Activated CD4-positive, alpha-beta T cell treated with anti-CD3 and anti-CD28 coated beads for 36 hours (primary cell): ENCODE measurements at places on chromosomes 1 and 21. TPM values are rescaled to one million over a fixed set of nuclear protein-coding genes. Genes with fewer than 3 reads are reported as not detected.
A peak's percentile ranks its signal among the peaks of the same experiment; 100 is the strongest.

GRCh38 chr21:19986396-19986795 is 1011.8 kb upstream of the NCAM2 start:
- no peak overlapping the region for H3K27ac ChIP-seq
- H3K4me1 ChIP-seq = no peaks in the 10 kb centered on the region
- DNase-seq = no peak
- no peak overlapping the region for H3K4me3 ChIP-seq
- H3K27me3 ChIP-seq = no peaks in the 10 kb centered on the region
- no peaks in the 10 kb centered on the region for H3K36me3 ChIP-seq

The SYTL1 gene
- 21.4 TPM for total RNA-seq

The DRAXIN gene
- total RNA-seq = 0.02 TPM

GRCh38 chr1:183180634-183181056 is 5.4 kb upstream of the LAMC2 start:
- H3K27ac ChIP-seq = peak overlapping the region; percentile 67
- H3K27me3 ChIP-seq = peaks cover 7% of the 10 kb centered on the region
- H3K4me1 ChIP-seq = peaks cover 11% of the 10 kb centered on the region
- peak; percentile 68 for DNase-seq
- H3K4me3 ChIP-seq = no peak overlapping the region
- no peaks in the 10 kb centered on the region for H3K36me3 ChIP-seq

The PLPPR4 gene
- total RNA-seq = not detected

- no peaks in the 10 kb centered on the region for H3K4me1 ChIP-seq
- DNase-seq = no peak
- H3K4me3 ChIP-seq = no peak overlapping the region
- no peaks in the 10 kb centered on the region for H3K27me3 ChIP-seq
These were observed 138.4 kb downstream of the RHOU start for GRCh38 chr1:228873709-228874108.

GRCh38 chr1:181676269-181676668 is 193.0 kb downstream of the CACNA1E start:
- DNase-seq = peak; percentile 30
- peaks cover 32% of the 10 kb centered on the region for H3K27me3 ChIP-seq
- no peak overlapping the region for H3K4me3 ChIP-seq

DNA sequence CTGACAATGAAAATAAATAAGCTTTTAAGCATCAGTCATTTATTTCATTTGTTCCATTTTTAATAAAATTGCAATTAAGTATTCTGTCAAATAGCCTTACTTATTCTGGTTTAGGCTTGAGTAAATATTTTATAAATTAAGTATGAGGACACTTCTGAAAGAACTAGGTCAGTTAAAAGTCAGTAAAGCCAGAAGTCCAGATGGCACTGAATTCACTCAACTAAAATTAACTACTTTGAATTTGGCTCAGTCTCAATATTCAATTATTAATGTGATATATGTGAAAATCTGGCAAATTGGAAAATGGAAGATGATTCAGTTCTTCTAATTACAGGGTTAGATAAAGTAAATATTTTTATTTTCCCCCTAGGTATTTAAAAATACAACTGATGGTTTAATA is 174.2 kb downstream of the BRINP3 start:
- H3K27me3 ChIP-seq = no peaks in the 10 kb centered on the region
- H3K27ac ChIP-seq = no peak overlapping the region
- no peak overlapping the region for H3K4me3 ChIP-seq
- H3K36me3 ChIP-seq = no peaks in the 10 kb centered on the region
- no peak for DNase-seq

DNA sequence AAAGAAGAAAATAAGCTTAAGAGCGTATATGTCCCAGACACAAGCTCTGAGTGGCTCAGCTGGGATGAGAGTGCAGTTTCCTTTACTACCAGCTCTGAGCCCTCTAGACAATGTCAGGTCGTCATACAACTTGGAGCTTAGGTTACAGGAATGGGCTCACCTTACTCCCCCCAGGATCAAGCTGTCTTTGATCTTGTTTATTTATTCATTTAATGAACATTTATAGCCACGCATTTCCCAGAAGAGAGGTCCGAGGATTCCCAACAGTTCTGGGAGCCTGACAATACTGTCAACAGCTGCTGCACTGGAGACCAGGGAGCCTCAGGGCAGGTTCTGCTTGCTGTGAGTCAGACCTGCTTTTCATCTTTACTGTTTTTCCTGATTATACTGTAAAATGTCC is 378.9 kb downstream of the PLPP3 start:
- no peak overlapping the region for H3K27ac ChIP-seq
- no peaks in the 10 kb centered on the region for H3K27me3 ChIP-seq
- no peak for DNase-seq
- H3K4me1 ChIP-seq = no peaks in the 10 kb centered on the region

GRCh38 chr1:52032785-52033131 is 852 bp downstream of the KTI12 start:
- H3K36me3 ChIP-seq = peaks cover 36% of the 10 kb centered on the region
- H3K27me3 ChIP-seq = no peaks in the 10 kb centered on the region
- peak overlapping the region; percentile 91 for H3K4me3 ChIP-seq
- peaks cover 32% of the 10 kb centered on the region for H3K4me1 ChIP-seq
- H3K27ac ChIP-seq = peak overlapping the region; percentile 93

- no peak overlapping the region for H3K27ac ChIP-seq
- no peak for DNase-seq
These were observed 26.5 kb downstream of the C1orf116 start for GRCh38 chr1:207006083-207006482.

DNA sequence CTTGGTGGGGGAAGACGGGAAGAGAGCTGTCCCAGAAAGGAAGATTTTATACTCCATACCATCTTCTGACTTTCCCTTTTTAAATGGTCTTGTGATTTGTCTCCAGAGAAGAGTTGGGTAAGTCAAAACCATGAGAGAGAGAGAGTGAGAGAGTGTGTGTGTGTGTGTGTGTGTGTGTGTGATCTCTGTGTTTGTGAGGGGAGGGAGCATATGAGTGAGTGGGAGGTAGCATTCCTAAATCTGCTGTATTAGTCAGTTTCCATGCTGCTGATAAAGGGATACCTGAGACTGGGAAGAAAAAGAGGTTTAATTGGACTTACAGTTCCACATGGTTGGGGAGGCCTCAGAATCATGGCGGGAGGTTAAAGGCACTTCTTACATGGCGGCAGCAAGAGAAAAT is 102.0 kb upstream of the VANGL1 start:
- no peaks in the 10 kb centered on the region for H3K4me1 ChIP-seq
- H3K27ac ChIP-seq = no peak overlapping the region
- H3K27me3 ChIP-seq = peaks cover 3% of the 10 kb centered on the region
- no peak for DNase-seq

GRCh38 chr1:33182401-33182841 is 578 bp upstream of the TRIM62 start:
- H3K4me3 ChIP-seq = peak overlapping the region; percentile 79
- no peak for DNase-seq
- no peak overlapping the region for H3K27ac ChIP-seq
- peaks cover 5% of the 10 kb centered on the region for H3K27me3 ChIP-seq
- peaks cover 25% of the 10 kb centered on the region for H3K4me1 ChIP-seq

The TSPAN2 gene
- 0.91 TPM for total RNA-seq

DNA sequence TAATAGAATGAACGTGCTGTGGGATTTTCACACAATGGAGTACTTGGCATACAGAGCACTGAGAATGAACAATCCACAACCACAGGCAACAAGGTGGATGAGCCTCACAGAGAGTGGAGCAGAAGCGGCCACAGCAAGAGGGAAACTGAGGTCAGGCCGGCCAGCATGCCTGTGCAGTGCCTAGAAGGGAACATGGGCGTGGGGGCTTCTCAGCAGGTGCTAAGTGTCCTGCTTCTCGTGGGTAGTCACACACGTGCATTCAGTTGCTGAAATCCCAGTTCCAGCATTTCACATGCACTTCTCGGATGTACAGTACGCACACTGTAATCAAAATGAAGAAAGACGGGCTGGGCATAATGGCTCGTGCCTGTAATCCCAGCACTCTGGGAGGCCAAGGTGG is 33.1 kb downstream of the WDR4 start:
- no peak for DNase-seq
- no peaks in the 10 kb centered on the region for H3K4me1 ChIP-seq
- H3K27me3 ChIP-seq = no peaks in the 10 kb centered on the region
- no peak overlapping the region for H3K4me3 ChIP-seq
- peaks cover 58% of the 10 kb centered on the region for H3K36me3 ChIP-seq

GRCh38 chr1:12326986-12327385 is 97.2 kb downstream of the VPS13D start:
- no peak overlapping the region for H3K27ac ChIP-seq
- H3K27me3 ChIP-seq = no peaks in the 10 kb centered on the region
- no peak overlapping the region for H3K4me3 ChIP-seq
- DNase-seq = no peak
- H3K36me3 ChIP-seq = peaks cover 39% of the 10 kb centered on the region

The ZBTB21 gene
- 32.9 TPM for total RNA-seq

GRCh38 chr1:65002156-65002507 is 35.8 kb upstream of the JAK1 start:
- no peaks in the 10 kb centered on the region for H3K27me3 ChIP-seq
- H3K36me3 ChIP-seq = peaks cover 6% of the 10 kb centered on the region
- DNase-seq = no peak
- peaks cover 28% of the 10 kb centered on the region for H3K4me1 ChIP-seq

The KCND3 gene
- not detected for total RNA-seq

The TCHHL1 gene
- not detected for total RNA-seq

The ZNF593OS gene
- not detected for total RNA-seq

DNA sequence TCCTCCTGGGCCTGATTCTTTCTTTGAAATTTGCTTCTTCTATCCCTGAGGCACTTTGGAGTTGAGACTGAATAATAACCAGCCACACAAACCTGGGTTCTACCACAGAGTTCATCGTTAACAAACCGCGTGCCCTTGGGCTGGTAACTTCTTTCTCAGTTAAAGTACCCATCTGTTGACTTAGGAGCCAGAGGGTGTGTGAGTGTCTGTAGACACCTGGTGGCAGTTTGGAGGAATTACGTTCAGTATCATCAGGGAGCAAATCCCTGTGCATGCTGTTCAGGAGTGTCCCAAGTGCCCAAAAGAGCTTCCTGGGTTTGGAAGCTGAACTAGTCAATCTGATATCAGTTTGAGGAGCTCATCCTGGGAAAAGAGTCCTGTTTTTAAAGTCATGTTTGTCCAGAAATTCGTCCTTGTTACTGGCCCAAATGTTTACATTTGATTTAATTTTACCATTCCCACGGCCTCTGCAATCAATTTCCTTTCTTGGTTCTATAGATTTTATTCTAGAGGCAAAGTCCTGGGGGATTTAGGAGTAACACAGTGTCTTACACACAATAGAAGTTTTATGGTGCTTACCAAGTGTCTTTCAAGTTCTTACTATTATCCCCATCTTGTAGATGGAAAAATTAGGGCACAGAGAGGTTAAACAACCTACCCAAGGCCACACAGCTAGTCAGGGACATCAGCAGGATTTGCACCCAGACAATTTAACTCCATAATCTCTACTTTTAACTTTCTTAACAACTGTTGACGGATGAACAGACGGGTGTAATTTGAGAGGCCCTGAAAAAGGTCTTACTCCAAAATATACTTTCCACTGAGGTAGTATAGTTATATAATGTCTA is 26.7 kb upstream of the RPTN start:
- H3K27ac ChIP-seq = no peak overlapping the region
- H3K36me3 ChIP-seq = no peaks in the 10 kb centered on the region
- H3K4me3 ChIP-seq = no peak overlapping the region
- peaks cover 18% of the 10 kb centered on the region for H3K27me3 ChIP-seq
- peaks cover 8% of the 10 kb centered on the region for H3K4me1 ChIP-seq

- no peaks in the 10 kb centered on the region for H3K36me3 ChIP-seq
- peaks cover 15% of the 10 kb centered on the region for H3K4me1 ChIP-seq
- H3K27me3 ChIP-seq = no peaks in the 10 kb centered on the region
- peak overlapping the region; percentile 95 for H3K27ac ChIP-seq
- DNase-seq = peak; percentile 87
These were observed 105.9 kb upstream of the HNRNPU start for GRCh38 chr1:244970236-244970743.

DNA sequence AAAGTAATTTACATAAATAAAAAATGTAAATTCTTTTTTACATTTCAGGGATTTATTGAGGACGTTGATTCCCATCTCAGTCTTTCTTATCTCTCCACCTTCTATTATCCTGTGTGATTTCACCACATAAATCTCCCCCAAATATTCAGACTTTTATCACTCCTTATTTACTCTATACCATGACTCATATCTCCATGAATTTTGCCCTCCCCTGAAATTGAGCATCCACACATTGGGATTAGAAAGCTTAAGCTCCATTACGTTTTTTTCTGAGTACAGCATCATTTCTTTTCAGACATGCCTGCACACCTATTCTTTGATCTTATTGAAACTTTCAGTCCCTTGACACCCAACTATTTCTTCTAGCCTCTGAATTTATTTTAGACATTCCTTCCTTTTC is 111.2 kb downstream of the IFI44 start:
- H3K27ac ChIP-seq = no peak overlapping the region
- no peaks in the 10 kb centered on the region for H3K4me1 ChIP-seq
- no peaks in the 10 kb centered on the region for H3K36me3 ChIP-seq
- no peak overlapping the region for H3K4me3 ChIP-seq

The IQCC gene
- 5.0 TPM for total RNA-seq

The HES5 gene
- not detected for total RNA-seq

DNA sequence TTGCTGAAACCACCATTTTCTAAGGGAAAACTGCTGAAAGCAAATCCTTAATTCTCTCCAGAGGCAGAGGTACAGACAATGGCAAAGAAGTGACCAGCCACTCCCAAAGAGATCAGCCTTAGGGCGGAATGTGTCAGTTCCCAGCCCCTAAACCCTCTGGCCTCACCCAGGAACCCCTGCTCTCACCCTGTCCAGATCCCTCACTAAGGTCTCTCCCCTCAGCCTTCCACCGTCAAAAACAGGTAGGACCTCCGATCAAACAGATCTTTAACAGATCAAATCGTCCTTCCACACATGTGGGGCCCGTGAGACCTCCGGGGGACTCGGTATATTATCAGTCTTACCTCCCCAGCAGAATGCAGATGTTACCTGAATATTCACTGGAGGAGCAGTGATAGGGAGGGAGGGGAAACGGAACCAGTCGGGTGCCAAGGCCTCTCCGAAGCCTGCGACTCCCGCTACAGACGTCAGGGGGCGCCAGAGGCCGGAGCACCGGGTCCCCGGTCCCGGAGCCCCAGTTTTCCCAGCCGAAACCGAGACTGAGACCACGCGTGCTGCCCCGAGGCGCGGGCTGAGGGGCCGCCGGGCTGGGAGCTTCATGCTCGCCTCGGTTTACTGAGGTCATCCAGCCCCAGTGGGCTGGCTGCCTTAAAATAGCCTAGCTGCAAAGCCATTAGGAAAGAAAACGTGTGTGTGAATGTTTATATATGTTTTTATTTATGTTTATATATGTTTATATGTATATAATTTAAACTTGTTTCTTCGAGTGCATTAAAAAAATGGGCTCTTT is 23.6 kb downstream of the GPA33 start:
- DNase-seq = peak; percentile 87
- H3K4me1 ChIP-seq = no peaks in the 10 kb centered on the region
- no peak overlapping the region for H3K27ac ChIP-seq
- H3K27me3 ChIP-seq = no peaks in the 10 kb centered on the region
- H3K36me3 ChIP-seq = no peaks in the 10 kb centered on the region
- no peak overlapping the region for H3K4me3 ChIP-seq
